Esophagus squamous epithelium (tissue), 5 donors: ENCODE measurements at places on chromosomes 2 and 18.
A peak's percentile ranks its signal among the peaks of the same experiment; 100 is the strongest.

- no peaks in the 10 kb centered on the region for H3K36me3 ChIP-seq
- H3K4me3 ChIP-seq: no peak overlapping the region
- DNase-seq: no peak
- H3K27ac ChIP-seq: no peak overlapping the region
- no peaks in the 10 kb centered on the region for H3K27me3 ChIP-seq
Observed at GRCh38 chr2:211729433-211729832, 809.2 kb downstream of the ERBB4 start.

GRCh38 chr2:263774-264492 is at the start of gene SH3YL1:
SH3YL1 (minus strand) TSS chr2:264032; CDS start chr2:263984, 48 bp downstream.
- no peak for DNase-seq
- H3K27me3 ChIP-seq: no peaks in the 10 kb centered on the region
- H3K4me1 ChIP-seq: no peaks in the 10 kb centered on the region
- H3K36me3 ChIP-seq: no peaks in the 10 kb centered on the region

DNA sequence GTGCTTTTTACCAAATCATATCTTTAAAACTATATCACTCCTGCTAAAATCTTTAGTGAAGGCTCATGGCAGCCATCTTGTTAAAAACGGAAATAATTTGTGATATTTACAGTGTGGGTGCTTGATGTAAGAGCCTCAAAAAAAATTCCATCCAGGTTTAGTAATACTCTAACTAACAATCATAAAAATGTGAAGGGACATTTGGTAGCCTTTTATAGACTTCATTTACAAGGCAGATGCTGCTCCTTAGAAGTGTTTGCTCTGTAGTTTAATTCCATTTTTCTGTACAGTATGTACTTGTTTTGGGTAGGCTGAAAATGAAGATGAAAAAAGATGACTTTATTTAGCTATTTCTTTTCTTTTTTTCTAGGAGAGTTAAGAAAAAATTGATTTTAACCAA is 525.0 kb downstream of the ZEB2 start:
- no peak for DNase-seq
- no peaks in the 10 kb centered on the region for H3K4me1 ChIP-seq
- no peaks in the 10 kb centered on the region for H3K27me3 ChIP-seq
- H3K4me3 ChIP-seq: no peak overlapping the region
- H3K36me3 ChIP-seq: no peaks in the 10 kb centered on the region

- no peak for DNase-seq
- no peak overlapping the region for H3K4me3 ChIP-seq
- no peak overlapping the region for H3K27ac ChIP-seq
Observed at GRCh38 chr2:16613539-16614011, 52.1 kb downstream of the CYRIA start.

GRCh38 chr2:10266133-10266620 is 36.5 kb upstream of the HPCAL1 start:
- H3K4me3 ChIP-seq: no peak overlapping the region
- H3K27me3 ChIP-seq: no peaks in the 10 kb centered on the region
- no peak for DNase-seq

DNA sequence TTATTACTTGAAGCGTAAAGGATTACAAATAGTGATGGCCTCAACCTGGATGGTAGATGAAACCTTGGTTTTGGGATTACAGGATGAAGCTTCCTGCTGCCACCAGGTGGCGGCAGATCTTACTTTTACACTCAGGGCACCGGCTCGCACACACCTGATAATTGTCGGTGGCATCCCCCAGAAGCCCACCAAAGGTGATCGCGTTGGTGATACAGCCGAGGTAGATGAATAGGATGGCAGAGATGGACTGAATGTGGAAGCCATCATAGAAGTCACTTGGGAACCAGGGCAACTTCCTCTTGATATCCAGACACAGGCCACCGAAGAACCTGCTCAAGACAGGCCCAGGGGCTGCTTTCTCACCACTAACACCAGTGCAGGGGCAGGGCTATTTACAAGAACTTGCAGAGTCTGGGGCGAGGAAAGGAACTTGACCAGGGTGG is 51.8 kb downstream of the MTHFD2 start:
- H3K27ac ChIP-seq: no peak overlapping the region
- H3K36me3 ChIP-seq: no peaks in the 10 kb centered on the region
- H3K4me3 ChIP-seq: no peak overlapping the region
- H3K27me3 ChIP-seq: no peaks in the 10 kb centered on the region

GRCh38 chr2:163665817-163666216 is 70.0 kb downstream of the FIGN start:
- H3K4me1 ChIP-seq: no peaks in the 10 kb centered on the region
- DNase-seq: no peak
- no peak overlapping the region for H3K4me3 ChIP-seq
- no peak overlapping the region for H3K27ac ChIP-seq
- no peaks in the 10 kb centered on the region for H3K36me3 ChIP-seq

DNA sequence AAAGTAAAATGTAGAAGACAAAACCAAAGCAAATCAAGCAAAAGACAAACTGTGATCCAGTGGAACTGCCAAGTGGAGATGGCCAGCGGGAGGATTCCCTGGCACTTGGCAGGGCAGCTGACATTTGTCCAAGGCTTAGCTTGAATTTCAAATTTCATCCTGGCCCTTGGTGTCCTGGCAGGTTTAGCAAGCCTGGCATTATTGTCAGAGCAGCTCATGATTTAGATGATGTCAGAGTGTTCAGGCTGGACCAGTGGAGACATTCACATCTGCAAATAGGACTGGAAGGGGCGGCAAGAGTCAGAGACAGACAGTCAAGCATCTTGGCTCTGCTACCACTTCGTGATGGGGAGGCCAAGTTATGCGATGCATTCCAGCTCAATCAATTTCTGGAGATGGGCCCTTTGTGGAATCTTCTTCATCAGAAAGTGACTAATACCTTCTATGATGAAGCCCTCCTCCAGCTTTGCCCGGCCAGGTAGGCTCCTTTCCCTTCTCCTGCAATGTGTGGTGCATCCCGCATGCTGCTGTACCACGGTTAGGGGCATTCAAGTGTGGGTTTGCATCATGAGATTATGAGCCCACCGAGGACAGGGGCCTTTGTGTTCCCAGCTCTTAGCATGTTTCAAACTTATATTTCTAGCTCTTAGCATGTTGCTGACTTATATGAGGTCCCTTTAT is 199.7 kb downstream of the ANKRD30B start:
- no peaks in the 10 kb centered on the region for H3K36me3 ChIP-seq
- no peak for DNase-seq
- H3K27me3 ChIP-seq: no peaks in the 10 kb centered on the region
- no peak overlapping the region for H3K27ac ChIP-seq

GRCh38 chr2:64669288-64669687 is 15.6 kb upstream of the SERTAD2 start:
- no peaks in the 10 kb centered on the region for H3K36me3 ChIP-seq
- H3K27me3 ChIP-seq: no peaks in the 10 kb centered on the region
- H3K4me3 ChIP-seq: no peak overlapping the region
- DNase-seq: no peak

GRCh38 chr2:126244937-126245336 is 411.0 kb upstream of the GYPC start:
- H3K27me3 ChIP-seq: no peaks in the 10 kb centered on the region
- H3K36me3 ChIP-seq: no peaks in the 10 kb centered on the region
- DNase-seq: no peak
- no peak overlapping the region for H3K4me3 ChIP-seq
- H3K27ac ChIP-seq: no peak overlapping the region
- no peaks in the 10 kb centered on the region for H3K4me1 ChIP-seq

DNA sequence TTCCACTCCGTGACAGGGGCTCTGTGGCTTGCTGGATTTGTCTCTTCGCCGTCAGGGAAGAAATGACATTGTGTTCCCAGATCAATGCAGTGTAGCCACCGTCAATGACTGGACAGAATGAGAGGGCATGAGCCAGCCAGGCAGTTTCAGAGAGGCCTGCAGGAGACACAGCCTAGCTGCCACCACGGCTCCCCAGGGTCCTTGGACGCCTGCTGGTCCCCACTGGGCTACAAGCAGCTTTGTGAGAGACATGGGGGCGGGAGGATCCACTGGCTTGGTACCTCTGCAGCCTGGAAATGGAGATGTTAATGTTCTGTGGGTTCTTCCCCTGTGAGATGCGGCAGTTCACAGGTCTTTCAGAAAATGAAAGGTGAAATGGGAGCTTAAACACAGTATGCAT is 12.1 kb upstream of the AMER3 start:
- no peak for DNase-seq
- no peak overlapping the region for H3K4me3 ChIP-seq
- H3K4me1 ChIP-seq: no peaks in the 10 kb centered on the region
- H3K36me3 ChIP-seq: no peaks in the 10 kb centered on the region

- H3K4me3 ChIP-seq: no peak overlapping the region
- no peak overlapping the region for H3K27ac ChIP-seq
- peaks cover 4% of the 10 kb centered on the region for H3K4me1 ChIP-seq
Observed at GRCh38 chr2:25856377-25856776, 21.9 kb downstream of the ASXL2 start.

- no peaks in the 10 kb centered on the region for H3K36me3 ChIP-seq
- H3K4me1 ChIP-seq: peaks cover 77% of the 10 kb centered on the region
- no peak overlapping the region for H3K4me3 ChIP-seq
- no peak for DNase-seq
Observed at GRCh38 chr18:21053127-21053526, 58.5 kb downstream of the ROCK1 start.

DNA sequence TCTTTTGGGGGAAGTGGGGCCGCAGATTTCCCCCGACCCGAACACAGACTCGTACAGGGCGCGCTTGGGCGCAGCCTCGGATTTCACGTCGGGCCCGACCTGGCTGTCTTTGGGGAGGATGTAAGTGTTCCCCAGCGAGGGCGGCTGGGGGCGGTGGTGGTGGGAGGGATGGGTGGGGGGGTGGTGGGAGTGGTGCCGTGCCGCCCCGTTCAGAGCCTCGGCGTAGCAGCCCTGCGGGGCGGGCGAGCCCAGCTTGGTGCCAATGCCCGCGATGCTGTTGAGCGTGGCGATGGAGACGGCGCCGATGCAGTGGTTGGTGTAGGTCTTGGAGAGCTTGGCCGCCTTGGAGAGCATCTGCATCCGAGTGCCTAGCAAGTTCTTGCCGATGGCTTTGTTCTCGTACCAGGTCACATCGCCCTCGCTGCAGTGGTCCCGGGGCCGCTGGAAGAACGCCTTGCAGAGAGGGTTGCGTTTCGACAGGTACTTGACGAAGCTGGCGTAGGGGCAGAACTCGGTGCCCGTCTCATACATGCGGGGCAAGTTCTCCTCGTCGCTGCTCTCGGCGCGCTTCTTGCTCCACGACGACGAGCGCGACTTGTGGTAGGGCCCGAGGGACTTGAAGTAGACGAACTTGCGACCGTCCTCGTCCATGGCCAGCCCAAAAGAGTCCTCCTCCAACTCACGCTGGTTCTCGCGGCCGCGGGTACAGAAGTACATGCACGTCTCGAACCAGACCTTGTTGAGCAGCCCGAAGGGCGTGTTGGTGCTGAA is 1.3 kb downstream of the KCTD1 start:
- H3K36me3 ChIP-seq: no peaks in the 10 kb centered on the region
- DNase-seq: no peak
- peak overlapping the region; percentile 80 for H3K4me3 ChIP-seq
- peaks cover 91% of the 10 kb centered on the region for H3K4me1 ChIP-seq
- H3K27ac ChIP-seq: peak overlapping the region; percentile 94

DNA sequence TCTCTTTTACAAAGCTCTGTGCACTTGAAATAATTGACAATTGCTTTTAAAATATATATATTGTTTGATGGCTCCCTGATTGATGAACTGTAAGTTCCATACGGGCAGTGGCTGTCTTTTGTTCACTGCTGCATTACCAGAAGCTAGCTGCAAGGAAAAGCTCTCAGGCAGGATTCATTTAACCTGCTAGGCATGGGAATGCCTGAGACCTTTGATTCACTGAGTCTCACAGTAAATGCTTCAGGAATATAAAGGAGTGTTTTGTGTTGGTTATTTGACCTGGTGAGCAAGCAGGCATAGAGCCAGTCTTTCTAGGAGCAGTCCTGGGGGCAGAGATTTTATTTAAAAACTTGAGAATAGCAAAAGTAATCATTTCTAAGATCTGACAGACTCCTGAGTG is 193.2 kb upstream of the ITGA4 start:
- no peaks in the 10 kb centered on the region for H3K4me1 ChIP-seq
- no peak overlapping the region for H3K4me3 ChIP-seq
- no peaks in the 10 kb centered on the region for H3K27me3 ChIP-seq

- no peak for DNase-seq
- H3K27me3 ChIP-seq: no peaks in the 10 kb centered on the region
- H3K36me3 ChIP-seq: no peaks in the 10 kb centered on the region
- no peak overlapping the region for H3K27ac ChIP-seq
- no peak overlapping the region for H3K4me3 ChIP-seq
- H3K4me1 ChIP-seq: no peaks in the 10 kb centered on the region
Observed at GRCh38 chr2:178998539-178998938, 51.4 kb downstream of the CCDC141 start.

DNA sequence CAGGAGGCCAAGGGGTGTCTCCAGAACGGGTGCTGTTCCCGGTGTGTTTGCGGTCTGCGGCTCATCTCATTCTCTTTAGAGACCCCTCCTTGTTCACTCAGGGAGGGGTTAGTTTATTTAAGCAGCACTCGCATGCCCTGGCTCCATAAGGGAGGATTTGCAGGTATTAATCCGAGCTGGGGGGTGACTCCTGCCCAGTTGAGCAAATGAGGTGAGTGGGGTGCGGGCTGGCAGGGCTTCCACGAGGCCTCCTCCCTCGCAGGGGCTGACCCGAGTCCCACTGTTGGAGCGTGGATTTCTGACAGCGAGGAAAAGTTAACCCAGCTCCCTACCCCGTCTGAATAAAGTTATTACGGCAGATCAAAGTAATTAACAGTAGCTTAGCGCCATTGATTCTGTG is 371.8 kb upstream of the SALL3 start:
- no peak overlapping the region for H3K4me3 ChIP-seq
- no peaks in the 10 kb centered on the region for H3K36me3 ChIP-seq
- no peaks in the 10 kb centered on the region for H3K27me3 ChIP-seq
- no peak for DNase-seq

GRCh38 chr2:133461484-133461883 is 106.8 kb downstream of the NCKAP5 start:
- H3K36me3 ChIP-seq: no peaks in the 10 kb centered on the region
- no peaks in the 10 kb centered on the region for H3K27me3 ChIP-seq
- no peak for DNase-seq
- no peak overlapping the region for H3K27ac ChIP-seq
- peaks cover 6% of the 10 kb centered on the region for H3K4me1 ChIP-seq

DNA sequence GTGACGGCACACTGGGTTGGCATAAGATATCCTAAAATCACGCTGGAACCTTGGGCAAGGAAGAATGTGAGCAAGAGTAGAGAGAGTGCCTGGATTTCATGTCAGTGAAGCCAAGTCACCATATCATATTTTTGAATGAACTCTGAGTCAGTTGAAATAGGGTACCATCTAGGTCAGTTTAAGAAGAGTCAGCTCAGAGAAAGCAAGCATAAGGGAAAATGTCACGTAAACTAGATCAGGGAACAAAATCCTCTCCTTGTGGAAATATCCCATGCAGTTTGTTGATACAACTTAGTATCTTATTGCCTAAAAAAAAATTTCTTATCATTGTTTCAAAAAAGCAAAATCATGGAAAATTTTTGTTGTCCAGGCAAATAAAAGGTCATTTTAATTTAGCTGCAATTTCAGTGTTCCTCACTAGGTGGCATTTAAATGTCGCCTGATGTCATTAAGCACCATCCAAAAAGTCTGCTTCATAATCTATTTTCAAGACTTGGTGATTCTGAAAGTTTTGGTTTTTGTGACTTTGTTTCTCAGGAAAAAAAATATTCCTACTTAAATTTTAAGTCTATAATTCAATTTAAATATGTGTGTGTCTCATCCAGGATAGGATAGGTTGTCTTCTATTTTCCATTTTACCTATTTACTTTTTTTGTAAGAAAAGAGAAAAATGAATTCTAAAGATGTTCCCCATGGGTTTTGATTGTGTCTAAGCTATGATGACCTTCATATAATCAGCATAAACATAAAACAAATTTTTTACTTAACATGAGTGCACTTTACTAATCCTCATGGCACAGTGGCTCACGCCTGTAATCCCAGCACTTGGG is 19.6 kb downstream of the RSAD2 start:
- DNase-seq: no peak
- H3K36me3 ChIP-seq: no peaks in the 10 kb centered on the region
- H3K4me3 ChIP-seq: no peak overlapping the region
- H3K27ac ChIP-seq: no peak overlapping the region
